ENCODE measurements at places on chromosomes 4 and X. TPM values are rescaled to one million over a fixed set of nuclear protein-coding genes. Genes with fewer than 3 reads are reported as not detected.

The CCNI gene
- 508 TPM for polyA plus RNA-seq

The SGCB gene
- polyA plus RNA-seq: 55.2 TPM

The PAGE2B gene
- 0.66 TPM for polyA plus RNA-seq

The DMD gene
- 17.8 TPM for polyA plus RNA-seq

The PRMT9 gene
- polyA plus RNA-seq: 27.6 TPM

The MAP3K15 gene
- 1.6 TPM for polyA plus RNA-seq

The DDX53 gene
- not detected for polyA plus RNA-seq

The PGAM4 gene
- not detected for polyA plus RNA-seq

The KDM6A gene
- 33.0 TPM for polyA plus RNA-seq

The FHIP1A gene
- 5.3 TPM for polyA plus RNA-seq

The PARM1 gene
- polyA plus RNA-seq: 22.6 TPM

The TMEM164 gene
- polyA plus RNA-seq: 41.4 TPM

The F8A3 gene
- polyA plus RNA-seq: 10.7 TPM

The FSTL5 gene
- 3.1 TPM for polyA plus RNA-seq

The GNRHR gene
- 1.0 TPM for polyA plus RNA-seq

The GC gene
- 13.5 TPM for polyA plus RNA-seq

The AWAT2 gene
- not detected for polyA plus RNA-seq

The ARSJ gene
- 3.2 TPM for polyA plus RNA-seq

The PRRG1 gene
- 14.2 TPM for polyA plus RNA-seq

The AMTN gene
- not detected for polyA plus RNA-seq

The PDLIM5 gene
- polyA plus RNA-seq: 42.7 TPM

The CTSO gene
- polyA plus RNA-seq: 48.6 TPM

The GPR82 gene
- polyA plus RNA-seq: not detected

The GPR119 gene
- polyA plus RNA-seq: not detected

The FMR1NB gene
- polyA plus RNA-seq: not detected

The FGD1 gene
- polyA plus RNA-seq: 22.5 TPM

The EXOSC9 gene
- 62.7 TPM for polyA plus RNA-seq

The UGDH gene
- 98.4 TPM for polyA plus RNA-seq

The CLDN34 gene
- polyA plus RNA-seq: not detected

The MGARP gene
- 0.52 TPM for polyA plus RNA-seq

The EDNRA gene
- polyA plus RNA-seq: 114 TPM

The XPNPEP2 gene
- 39.1 TPM for polyA plus RNA-seq

The YIPF7 gene
- 0.34 TPM for polyA plus RNA-seq

The NDP gene
- polyA plus RNA-seq: 0.98 TPM

The GAGE13 gene
- not detected for polyA plus RNA-seq

The ATP1B4 gene
- 0.10 TPM for polyA plus RNA-seq

The PCSK1N gene
- polyA plus RNA-seq: 16.8 TPM

The TBC1D8B gene
- polyA plus RNA-seq: 6.5 TPM

The TRIM75 gene
- not detected for polyA plus RNA-seq

The HSD17B13 gene
- 0.30 TPM for polyA plus RNA-seq

The PAGE1 gene
- not detected for polyA plus RNA-seq

The CAPN6 gene
- 20.7 TPM for polyA plus RNA-seq

The ANKRD50 gene
- polyA plus RNA-seq: 98.0 TPM

The FAM199X gene
- polyA plus RNA-seq: 21.3 TPM

The SLC9B1 gene
- polyA plus RNA-seq: 4.3 TPM

The MAGEB2 gene
- polyA plus RNA-seq: not detected

The SPACA5 gene
- not detected for polyA plus RNA-seq

The IRAK1 gene
- 34.7 TPM for polyA plus RNA-seq
